NCI-H446 (cell line): ENCODE measurements at places on chromosomes 3 and 15.

GRCh38 chr3:157631478-157631877, 128.3 kb upstream of the VEPH1 start:
- DNase-seq: no peak

GRCh38 chr3:66485291-66485968, 15.4 kb downstream of the LRIG1 start:
- DNase-seq: peak; percentile 52

DNA sequence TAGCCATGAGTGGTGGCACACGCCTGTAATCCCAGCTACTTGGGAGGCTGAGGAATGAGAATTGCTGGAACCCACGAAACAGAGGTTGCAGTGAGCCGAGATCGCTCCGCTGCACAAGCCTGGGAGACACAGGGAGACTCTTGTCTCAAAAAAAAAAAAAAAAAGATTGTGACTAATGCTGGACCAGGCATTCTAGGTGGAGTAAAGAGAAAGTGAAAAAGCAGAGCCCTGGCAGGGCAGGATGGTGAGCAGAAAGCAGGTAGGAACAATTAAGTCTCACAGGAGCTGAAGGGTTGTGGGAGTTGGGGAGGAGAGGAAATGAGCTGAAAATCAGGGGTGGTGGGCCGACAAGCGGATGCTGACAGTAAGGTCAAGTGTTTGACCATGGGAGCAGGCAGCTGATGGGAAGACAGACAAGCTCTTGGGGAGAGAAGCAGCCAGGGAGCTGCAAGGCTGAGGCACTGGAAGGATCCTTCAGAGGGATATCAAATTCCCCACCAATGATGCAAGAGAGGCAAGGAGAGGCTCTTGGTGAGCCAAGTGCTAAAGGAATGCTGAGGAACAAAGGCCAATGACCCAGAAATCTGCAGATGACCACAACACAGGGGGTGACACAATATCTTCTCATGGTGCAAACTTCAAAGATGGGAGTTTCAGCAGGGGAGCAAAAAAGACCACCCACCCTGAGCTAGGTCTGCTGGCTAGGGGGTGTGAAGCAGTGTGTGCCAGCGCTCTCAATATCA, 251.1 kb downstream of the ULK4 start:
- no peak for DNase-seq

DNA sequence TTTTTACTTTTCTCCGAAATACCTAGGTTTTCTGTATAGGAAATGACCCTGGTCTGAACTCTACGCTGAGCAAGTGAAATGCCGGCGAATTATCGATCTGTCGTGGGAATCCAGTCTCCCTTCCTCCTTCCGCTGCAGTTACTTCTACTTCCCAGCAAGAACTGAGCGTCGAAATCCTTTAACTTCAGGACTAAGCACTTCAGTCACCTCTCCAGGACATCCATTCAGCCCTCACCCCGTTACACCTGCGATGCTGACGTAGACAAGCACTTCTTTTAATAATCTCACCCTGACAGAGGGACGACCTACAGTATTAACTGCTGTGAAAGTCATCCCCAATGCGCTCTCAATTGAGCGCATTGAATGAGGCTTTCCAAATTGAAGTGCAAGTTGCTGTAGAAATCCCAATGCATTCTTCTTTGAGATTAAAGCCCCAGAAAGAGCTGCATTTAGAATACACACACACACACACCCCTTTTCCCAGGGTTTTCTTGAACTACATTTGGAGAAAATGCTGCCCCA, 1.3 kb downstream of the TOP2B start:
- no peak for DNase-seq

DNA sequence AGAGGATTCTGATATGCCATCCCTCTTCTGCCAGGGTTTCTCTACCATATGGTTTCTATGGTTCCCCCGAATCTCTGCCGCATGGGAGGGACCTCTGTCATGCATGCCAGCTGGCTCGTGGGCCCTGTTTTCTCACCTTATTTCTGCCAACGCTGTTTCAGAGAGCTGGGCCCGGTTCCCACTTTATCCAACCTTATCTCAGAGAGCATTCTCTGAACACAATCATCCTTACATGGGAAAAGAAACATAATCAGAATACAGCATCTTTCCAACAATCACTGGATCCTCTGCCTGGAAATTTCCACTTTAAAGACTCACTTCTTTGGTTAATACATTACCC, 234.5 kb upstream of the ZBTB20 start:
- peak; percentile 76 for DNase-seq

GRCh38 chr3:126421573-126422119, 26.9 kb downstream of the CFAP100 start:
- DNase-seq: no peak

GRCh38 chr15:29401644-29402043, 132.0 kb upstream of the NSMCE3 start:
- no peak for DNase-seq

GRCh38 chr3:51678641-51679040, 7.6 kb downstream of the TEX264 start:
- DNase-seq: no peak

GRCh38 chr3:151091685-151092345, 6.4 kb downstream of the MED12L start:
- no peak for DNase-seq
